Left lobe of liver (tissue), 2 donors: ENCODE measurements at places on chromosomes 1 and 21.

GRCh38 chr1:42777852-42778251 is 6.9 kb upstream of the TMEM269 start:
- no peak for DNase-seq

- no peak for DNase-seq
Measured at GRCh38 chr1:23745515-23745914, 2.2 kb downstream of the ELOA start.

DNA sequence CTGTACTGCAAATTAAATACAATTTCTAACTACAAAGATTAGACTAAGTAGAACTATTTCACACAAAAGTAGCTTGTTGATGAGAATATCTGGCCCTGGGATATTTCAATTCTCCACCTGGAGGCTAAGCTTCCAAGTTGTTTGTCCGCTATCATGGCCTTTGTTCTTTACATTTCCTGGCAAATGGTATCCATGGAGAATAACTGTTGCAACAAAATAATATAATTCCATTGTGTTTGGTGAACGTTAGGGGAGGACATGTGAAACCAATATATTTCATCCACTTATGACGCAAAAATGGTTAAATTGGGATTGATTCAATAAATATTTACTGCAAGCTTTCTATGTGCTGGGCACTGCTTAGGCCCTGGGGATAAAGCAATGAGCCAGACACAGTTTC is 565.4 kb downstream of the PTPRC start:
- no peak for DNase-seq

DNA sequence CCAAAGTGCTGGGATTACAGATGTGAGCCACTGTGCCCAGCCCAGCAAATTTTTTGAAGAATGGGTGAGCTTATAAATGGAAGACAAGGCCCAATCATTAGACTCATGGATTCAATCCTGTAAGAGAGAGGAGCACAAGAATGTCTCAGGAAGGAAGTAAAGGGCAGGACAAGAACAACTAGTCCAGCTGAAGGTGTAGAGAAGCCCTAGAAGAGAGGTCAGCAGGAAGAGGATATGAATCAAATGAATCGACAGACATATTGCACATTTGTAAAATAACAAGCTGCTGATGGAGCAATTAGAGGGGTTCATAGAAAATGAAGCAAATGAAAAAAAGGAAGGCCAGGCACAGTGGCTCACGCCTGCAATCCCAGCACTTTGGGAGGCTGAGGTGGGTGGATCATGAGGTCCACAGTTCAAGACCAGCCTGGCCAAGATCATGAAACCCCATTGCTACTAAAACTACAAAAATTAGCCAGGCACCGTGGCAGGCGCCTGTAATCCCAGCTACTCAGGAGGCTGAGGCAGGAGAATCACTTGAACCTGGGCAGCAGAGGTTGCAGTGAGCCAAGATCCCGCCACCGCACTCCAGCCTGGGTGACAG is 74.9 kb downstream of the MIS18A start:
- DNase-seq, result no peak

GRCh38 chr1:183194527-183195141 is 8.6 kb downstream of the LAMC2 start:
- DNase-seq, result no peak

DNA sequence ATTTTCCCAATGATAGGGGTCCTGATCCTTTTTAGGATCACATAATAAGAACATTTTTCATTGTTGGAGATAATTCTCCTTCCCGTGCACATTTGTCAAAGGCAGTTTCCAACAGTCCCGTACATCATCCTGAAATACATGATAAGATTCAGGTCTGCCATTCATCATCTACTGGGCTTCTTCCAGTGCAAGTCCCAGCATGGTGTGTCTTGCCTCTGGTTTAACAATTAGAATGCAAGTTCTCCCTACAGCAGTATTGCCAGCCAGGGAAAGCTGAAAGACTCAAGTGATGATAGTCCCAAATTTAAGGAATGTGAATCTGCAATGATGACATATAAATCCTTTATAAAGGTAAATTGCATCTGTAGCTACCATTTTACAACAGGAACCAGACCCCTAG is 146.2 kb downstream of the DAB1 start:
- DNase-seq, result no peak

DNA sequence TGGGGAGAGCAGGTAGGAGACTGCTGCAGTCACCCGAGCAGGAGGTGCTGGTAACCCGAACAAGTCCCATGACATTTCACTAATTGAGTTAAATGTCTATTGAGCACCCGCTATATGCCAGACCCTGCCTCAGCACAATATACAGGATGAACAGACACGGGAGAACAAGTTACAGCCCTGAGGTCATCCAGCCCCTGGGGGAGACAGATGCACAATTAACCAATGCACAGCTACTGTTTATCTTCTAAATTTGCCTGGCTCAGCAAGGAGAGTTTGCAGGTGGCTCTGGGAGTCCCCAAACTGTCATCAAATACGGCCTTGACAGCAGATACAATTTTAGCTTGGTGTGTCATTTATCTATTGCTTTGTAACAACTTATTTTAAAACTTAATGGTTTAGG is 18.1 kb downstream of the CITED4 start:
- DNase-seq, result no peak

- DNase-seq, result peak; percentile 33
Measured at GRCh38 chr1:22329148-22329515, 122.5 kb upstream of the ZBTB40 start.

GRCh38 chr1:245441689-245442088 is 286.9 kb downstream of the KIF26B start:
- DNase-seq, result no peak

DNA sequence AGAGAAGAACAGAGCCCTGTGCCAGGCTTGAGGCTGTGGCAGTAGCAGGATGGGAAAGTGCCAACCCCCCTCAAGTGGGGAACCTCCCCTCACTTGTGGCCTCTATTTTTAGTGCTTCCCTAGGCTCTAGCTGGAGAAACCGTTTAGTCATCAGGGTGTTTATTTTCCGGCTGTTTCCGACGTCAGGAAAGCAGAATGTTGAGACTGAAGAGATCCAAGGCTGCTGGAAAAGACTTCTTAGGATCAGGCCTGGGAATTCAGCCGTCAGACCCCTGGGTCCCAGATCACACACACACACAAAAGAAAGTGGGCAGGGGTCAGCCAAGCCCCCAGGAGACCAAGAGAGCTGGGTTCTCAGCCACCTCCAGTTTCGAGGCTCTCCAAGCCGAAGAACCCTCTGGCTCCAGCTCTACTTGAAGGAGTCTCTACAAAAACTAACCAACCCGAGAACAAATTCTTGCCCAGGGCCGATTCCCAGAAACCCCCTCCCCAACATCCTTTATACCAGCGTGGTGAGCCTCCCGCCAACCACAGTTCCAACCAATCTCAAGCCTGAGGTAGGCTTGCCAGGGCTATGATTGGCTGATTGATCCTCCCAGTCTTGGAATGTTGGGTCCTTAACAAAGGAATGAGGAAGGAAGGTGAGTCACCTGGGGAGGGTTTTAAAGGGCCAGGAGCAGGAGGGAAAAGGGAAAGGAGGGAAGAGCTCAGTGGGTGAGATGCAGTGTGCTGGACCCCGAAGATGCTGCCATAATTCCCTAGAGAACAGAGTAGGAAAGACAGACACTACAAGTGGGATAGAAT is 2.5 kb upstream of the MEF2D start:
- no peak for DNase-seq

DNA sequence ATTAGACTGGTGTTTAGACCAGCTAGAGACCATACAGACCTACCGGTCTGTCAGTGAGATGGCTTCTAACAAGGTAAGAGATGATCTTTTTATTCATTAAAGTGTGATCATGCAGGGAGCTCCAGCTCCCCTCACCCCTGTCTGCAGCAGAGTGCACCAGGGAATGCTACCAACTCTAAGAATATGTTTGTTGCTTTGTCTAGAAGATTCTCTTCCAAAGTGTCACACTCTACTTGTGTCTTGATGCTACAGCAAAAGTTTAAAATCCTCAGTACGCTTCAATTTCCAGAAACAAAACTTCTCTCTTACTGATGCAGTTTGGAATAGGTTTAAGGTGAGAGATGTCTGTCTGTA is 201.4 kb upstream of the SGIP1 start:
- no peak for DNase-seq

GRCh38 chr1:44013949-44014348 is 17.3 kb downstream of the SLC6A9 start:
- no peak for DNase-seq

DNA sequence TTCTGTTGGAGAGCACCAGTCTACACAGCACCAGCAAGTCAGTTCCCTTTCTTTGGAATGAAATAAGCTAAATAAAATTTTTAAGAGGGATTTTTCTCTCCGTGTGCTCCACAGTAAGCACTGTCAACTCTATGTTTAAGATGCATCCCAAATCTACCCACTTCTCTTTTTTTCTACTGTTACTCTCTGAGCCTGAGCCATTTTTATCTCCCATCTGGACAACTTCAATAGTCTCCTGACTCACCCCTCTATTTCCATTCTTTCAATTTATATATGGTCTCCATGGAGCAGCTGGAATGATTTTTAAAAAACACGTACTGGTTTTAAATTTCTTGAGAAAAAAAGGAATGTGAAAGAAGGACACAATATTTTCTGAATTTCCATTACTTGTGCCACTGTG is 24.7 kb upstream of the CCT8 start:
- DNase-seq, result no peak

GRCh38 chr1:209570743-209571142 is 12.8 kb upstream of the CAMK1G start:
- DNase-seq, result no peak

GRCh38 chr1:161200421-161200991 is 1.7 kb upstream of the ADAMTS4 start:
- DNase-seq, result no peak

- no peak for DNase-seq
Measured at GRCh38 chr1:171641076-171641864, 11.2 kb downstream of the MYOC start.

DNA sequence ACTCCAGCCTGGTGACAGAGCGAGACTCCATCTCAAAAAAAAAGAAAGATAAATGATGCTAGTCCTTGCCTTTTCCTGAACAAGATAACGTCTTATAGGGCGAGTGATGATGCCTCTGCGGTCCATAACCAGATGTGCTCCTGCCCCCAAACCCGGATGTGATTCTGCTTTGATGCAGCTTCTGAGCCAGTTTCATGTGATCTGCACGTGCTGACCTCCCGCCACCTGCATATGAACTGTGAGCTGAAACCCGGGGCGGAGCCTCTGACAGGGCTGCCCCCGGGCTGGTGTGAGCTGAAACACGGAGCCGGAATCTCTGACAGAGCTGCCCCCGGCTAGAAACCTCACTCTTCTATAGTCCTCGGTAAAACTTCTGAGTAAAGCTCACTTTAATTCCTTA is 1.3 kb downstream of the KRTAP12-4 start:
- no peak for DNase-seq

DNA sequence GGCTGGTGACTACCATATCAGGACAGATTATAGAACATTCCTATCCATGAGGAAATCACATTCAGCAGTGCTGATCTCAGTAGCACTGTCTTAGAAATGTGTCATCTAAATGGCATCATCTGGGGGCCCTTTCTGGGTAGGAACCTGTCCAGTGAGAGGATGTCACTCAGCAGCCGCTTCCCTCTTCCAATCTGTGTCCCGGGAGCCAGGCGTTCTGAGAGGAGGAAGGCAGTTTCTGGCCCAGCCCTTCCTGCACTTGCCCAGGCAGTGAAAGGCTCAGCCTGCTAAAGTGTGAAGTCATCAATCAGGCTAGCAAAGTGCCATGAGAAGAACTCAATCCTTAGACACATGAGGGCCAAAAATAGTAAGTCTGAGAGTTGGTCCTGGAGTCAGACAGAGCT is 25.6 kb downstream of the RAB4A start:
- DNase-seq, result no peak

DNA sequence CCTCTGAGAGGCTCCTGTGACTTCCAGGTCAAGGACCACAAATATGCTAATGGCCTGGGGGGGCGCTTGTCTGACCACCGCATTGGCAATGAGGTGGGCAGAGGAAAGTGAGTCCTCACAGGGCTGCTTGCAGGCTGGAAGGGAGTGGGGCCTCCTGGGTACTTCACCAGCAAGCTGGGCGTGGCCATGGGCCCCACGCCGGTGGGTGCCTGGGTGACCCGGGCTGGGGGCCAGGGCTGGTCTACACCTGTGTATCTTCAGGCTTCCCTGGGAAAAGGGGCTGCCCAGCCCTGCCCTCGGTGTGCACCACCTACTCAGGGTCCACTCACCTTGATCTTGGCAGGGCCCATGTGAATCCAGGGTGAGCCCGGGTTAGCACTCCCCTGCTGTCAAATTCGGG is 167.4 kb downstream of the PRDM16 start:
- DNase-seq, result no peak

DNA sequence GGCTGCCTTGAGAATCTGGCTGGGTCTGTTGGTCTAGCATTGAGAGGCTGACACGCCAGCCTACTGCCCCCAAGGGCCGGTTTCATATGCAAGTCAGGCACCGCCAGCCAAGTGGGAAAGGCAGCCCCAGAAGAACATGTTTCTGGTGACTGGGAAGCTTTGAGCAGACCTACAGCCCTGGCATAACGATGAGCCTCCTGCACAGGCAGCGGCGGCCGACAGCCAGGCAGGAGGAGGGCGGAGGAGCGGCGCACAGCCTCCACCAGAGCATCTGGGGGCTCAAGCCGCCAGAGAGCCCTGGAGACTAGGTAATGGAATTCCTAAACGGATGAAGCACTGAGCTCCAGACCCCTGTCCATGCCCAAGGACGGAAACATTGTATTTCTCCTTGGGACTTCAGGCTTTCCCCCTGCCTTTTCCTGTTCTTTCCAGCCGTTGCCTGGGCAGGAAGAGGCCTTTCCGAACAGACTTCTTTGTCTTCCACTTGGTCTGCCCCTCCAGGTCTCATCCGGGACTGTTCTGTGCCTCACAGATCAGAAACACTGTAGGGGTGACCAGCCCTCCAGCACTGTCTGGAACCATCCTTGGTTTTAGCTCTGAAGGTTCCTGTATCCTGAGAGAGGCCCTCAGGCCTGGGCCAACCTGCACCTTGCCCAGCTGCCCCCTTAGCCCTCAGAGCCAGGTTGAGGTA is 59.5 kb downstream of the IRF2BP2 start:
- no peak for DNase-seq

- no peak for DNase-seq
Measured at GRCh38 chr1:172272087-172272486, 148.4 kb upstream of the C1orf105 start.

- no peak for DNase-seq
Measured at GRCh38 chr1:109438798-109439297, 12.6 kb upstream of the PSMA5 start.

GRCh38 chr1:34444516-34444915 is 267.8 kb downstream of the C1orf94 start:
- no peak for DNase-seq

GRCh38 chr1:162951553-162952315 is 90.8 kb upstream of the CCDC190 start:
- no peak for DNase-seq

GRCh38 chr1:100304921-100305320 is 38.9 kb downstream of the RTCA start:
- no peak for DNase-seq

- DNase-seq, result no peak
Measured at GRCh38 chr1:206766251-206766856, 4.2 kb upstream of the IL19 start.
